Endothelial cell (in vitro differentiated cells): ENCODE measurements at places on chromosomes 2 and 18.
A peak's percentile ranks its signal among the peaks of the same experiment; 100 is the strongest.

- peak; percentile 20 for DNase-seq
Observed at GRCh38 chr2:66577321-66578053, 142.6 kb downstream of the MEIS1 start.

GRCh38 chr18:24659827-24660720 is 199.6 kb downstream of the HRH4 start:
- DNase-seq: no peak

DNA sequence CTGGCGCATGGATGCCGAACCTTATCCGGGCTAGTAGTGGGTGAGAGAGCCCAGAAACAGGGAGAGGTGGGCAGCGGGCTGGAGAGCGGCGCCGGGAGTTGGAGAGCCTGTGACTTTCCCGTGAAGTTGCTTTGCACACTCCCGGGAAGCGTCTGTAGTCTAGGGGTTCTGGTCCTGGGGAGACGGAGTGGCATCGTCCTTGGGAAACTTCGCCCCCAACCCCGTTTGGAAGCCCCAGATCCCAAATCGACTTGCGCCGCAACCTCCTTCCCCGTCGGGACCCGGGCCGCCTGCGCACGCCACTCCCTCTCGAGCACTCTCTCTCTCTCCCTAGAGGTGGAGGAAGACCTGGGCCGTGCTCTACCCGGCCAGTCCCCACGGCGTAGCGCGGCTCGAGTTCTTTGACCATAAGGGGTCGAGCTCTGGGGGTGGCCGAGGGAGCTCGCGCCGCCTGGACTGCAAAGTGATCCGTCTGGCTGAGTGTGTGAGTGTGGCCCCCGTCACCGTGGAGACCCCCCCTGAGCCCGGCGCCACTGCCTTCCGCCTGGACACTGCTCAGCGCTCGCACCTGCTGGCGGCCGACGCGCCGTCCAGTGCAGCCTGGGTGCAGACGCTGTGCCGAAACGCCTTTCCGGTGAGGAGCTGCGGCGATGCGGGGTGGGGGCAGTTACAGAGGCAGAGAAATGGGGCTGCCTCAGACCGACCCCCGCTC is 456 bp downstream of the DOK1 start:
- DNase-seq: peak; percentile 48

DNA sequence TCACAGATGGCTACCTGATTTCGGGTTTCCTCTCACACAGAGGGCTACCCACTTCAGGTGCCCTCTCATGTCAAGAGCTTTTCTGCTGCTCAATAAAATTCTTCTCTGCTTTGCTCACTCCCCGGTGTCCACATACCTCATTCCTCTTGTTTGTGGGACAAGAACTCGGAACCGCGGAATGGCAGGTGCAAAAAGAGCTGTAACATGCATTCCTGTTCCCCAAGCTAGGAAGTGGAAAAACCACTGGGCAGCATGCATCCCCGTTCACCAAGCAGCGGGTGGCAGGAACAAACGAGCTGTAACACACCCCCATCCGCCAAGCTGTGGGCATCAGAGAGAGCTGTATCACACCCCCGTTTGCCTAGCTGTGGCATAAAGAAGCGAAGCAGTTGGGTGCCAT is 27.2 kb upstream of the FRZB start:
- no peak for DNase-seq

GRCh38 chr2:12288048-12288447 is 428.7 kb upstream of the TRIB2 start:
- no peak for DNase-seq

DNA sequence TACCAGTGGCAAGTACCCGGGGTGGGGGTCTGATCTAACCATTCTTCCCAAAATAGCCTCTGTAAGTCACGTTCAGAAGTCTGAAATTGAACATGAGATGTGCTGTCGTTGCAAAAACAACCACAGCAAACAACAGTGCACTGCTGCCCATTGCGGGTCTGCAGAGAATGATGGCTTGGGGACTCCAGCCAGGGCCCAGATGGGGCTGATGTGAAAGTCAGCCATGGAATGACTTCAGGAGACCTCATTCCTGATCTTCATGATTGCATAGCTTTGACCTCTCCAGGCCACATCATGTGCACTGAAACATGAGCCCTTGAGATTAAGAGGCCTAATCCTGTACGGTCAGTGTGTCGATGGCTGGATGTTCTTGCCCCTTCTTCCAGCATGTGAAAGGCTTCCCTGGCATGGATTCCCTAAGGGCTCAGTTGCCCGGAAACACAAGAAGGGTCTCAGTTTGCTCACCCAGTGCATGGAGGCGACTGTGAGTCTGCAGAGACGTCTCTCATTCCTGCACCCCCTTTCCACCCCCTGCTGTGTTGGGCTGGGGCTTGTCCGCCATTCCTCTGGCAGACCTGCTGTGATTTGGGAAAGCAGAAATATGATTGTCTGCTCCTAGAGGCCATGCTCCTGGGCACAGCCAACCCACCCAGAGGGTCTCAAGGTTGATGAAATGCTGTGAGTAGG is 191.6 kb downstream of the SEPTIN10 start:
- DNase-seq: no peak

DNA sequence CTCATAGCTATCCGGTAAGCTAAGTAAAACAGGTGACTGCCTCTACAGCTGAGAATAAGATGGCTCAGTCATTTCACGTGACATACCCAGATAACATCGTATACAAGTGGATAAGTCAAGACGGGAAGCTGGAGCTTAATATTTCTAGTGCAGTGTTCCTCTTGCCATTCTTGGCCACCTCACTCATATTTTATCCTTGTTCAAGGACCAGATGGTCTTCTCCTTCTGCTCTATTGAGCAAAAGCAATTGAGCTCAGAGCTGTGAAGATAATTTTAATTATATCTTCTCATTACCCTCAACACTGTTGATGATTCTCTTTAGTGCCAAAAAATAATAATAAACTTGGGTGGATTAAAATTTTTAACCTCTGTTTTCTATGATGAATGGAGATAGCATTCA is 201.1 kb downstream of the DCC start:
- DNase-seq: no peak
